ENCODE measurements at places on chromosomes 7 and 10.

DNA sequence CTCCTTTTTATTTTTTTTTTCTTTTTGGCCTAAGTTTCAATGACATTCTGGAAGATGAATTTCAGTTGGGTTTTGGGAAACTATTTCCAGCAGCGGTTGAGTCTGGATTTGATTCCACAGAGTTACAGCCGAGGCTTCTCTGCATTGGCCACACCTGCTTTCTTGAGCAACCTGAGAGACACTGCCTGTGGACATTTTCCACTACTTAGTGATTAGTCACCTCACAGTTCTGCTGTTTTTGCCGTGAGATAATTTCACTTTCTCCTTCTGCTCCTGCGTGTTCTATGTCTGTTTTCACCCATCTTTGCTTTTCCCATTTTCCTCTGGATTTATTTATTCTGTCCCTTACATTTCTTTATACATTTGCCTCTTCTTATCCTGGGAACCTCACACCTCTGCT lies 243.0 kb downstream of the BICC1 start:
- DNase-seq = no peak

DNA sequence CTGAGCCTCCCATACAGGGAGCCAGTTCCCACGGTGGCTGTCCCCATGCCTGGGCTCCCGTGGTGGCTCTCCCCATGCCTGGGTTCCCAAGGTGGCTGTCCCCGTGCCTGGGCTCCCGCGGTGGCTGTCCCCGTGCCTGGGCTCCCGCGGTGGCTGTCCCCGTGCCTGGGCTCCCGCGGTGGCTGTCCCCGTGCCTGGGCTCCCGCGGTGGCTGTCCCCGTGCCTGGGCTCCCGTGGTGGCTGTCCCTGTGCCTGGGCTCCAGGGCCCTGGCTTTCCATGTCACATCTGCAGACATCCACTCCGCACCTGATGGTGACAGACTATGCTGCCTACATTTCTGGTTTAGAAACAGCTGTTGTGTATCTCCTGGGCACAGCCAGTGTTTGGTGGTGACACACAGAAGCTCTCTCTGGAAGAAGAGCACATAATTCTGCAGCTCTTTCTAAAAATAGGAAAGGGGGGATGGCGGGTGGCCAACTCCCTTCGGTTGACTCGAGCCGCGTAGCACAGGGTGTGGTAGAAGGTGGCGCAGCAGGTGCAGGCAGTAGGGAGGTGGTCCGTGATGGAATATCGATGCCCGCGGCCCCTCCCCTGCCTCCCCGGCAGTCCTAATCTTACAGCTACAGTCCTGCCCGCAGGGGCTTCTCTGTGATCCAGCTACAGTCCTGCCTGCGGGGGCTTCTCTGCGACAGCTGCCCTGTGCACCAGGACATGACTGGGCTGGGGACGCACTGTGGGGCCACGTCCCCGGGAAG lies 251.2 kb downstream of the DNAJB6 start:
- DNase-seq = no peak

GRCh38 chr10:52216852-52217251 lies 97.2 kb upstream of the DKK1 start:
- DNase-seq = no peak

- DNase-seq = no peak
These were observed 81.0 kb downstream of the CPVL start for GRCh38 chr7:29065181-29065857.

DNA sequence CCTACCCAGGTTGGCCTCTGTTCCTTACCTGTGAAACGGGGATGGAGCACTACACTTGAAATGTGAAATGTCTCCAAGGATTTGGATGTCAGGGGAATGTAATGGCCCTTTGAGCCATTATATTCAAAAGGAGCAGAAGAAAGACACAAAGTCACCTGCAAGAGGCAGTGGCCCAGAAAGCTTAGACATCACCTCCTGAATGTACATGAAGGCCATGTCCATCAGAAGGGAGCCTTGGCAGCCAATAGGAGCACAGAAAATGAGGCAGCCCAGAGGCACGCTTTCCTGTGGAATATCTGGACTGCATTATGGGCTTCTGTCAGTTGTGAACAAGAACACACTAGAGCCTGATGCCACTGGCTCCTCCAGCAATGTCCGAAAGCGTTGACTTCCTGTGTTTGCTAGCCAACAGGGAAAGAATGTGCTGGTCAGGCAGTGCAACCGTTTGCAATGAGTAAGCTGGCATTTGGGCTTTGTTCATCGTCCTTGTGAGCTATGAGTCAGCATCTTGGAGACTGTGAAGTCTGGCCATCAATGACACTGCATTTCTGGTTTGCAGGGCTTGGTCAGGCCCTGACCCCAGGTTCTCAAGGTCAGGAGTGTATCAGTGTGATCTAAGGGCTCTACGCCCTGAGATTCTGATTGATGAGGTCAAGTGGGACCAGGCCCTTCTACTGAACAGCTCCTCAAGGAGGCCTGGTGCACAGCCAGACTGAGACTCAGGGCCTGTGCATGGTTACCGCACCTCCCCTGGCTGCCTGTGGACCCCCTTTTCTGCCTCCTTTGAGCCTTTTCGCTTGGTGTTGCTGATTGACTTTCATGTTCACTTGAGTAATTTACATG lies 222.4 kb downstream of the RPS24 start:
- no peak for DNase-seq

DNA sequence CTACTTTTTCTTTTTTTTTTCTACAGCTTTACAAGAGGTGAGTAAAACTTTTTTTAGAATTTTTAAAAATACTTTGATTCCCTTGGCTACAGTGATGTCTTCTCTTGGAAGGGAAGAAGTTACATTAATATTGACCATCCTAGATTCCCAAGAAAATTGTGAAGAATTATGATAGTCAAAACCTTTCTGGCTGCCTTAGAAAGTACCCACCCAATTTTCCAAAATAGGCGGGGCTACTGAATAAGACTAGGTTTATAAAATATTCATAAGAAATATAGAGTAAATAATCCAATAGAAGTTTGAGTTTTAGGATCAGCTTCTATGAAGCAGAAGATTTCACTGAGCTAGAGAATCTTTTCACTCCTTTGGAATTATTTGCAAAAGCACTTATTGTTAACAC lies 3.0 kb downstream of the COL1A2 start:
- DNase-seq = no peak

GRCh38 chr10:65394502-65395297 lies 1531.1 kb upstream of the LRRTM3 start:
- DNase-seq = peak; percentile 18

DNA sequence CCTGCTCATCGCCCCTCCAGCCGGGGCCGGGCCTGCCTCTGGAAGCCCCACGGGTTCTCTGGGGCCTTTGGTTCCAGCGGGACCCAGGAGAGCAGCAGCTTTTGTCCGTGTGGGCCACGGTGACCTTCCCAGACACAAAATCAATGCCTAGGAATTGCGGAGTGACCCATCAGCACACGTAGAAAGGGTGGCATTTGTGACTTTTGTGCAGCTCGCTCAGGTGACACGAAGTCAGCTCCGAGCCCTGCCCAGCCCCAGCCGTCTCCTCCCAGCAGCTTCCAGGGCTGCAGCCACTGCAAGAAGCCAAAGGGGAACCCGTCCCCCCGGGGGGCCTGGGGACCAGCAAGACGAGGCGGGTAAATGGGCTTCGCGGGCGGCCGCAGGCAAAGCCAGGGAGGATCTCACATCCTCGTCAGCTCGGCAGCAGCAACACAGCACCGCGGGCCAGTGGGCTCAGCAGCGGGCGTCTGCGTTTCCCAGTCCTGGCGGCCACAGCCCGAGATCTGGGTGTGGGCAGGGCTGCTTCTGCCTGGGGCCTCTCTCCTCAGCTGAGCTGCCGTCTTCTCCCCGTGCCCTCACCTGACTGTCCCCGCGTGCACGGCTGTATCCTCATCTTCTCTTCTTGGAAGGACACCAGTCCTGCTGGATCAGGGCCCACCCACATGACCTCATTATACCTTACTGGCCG lies 88.5 kb downstream of the PAXIP1 start:
- no peak for DNase-seq

DNA sequence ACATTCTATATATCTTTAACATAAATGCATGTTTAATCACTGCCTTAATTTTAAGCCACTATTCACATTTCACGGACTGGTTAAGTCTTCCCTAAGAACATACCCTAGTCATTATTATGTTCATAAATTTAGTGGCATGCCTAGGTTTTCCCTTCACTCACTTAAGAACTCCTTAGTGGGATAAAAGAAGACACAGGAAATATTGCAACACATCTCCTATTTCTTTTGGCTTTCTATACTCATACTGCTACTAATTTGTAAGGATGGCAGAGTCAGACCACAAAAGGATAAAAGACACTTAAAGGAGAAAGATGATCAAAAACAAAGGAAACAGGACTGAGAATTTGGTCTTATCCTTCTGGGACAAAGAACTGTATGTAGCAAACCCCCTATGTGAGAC lies 951.4 kb downstream of the SORCS3 start:
- DNase-seq = no peak

DNA sequence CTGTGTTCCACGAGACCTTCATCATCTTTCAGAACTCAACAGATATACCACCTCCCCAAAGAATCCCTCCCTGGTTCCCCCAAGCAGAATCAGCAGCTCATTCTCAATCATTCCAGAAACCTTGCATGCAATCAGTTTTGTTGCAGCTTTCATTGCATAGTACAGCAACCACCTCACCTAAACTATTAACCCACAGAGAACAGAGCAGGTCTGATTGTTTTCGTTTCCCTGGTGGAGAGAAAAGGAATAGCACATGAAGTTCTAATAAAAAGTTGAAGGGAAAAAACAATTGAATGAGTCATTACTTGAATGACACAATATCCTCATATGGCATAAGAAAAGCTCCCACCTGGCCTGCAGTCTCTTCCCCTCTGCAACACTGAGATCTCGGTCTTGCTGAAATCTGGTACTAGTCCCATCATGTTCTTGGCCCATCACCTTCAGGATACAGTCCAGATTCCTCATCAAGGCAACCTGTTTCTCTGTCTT lies 147.1 kb upstream of the GDF10 start:
- DNase-seq = peak; percentile 4

GRCh38 chr7:48096273-48096672 lies 7.2 kb downstream of the UPP1 start:
- DNase-seq = peak; percentile 51

DNA sequence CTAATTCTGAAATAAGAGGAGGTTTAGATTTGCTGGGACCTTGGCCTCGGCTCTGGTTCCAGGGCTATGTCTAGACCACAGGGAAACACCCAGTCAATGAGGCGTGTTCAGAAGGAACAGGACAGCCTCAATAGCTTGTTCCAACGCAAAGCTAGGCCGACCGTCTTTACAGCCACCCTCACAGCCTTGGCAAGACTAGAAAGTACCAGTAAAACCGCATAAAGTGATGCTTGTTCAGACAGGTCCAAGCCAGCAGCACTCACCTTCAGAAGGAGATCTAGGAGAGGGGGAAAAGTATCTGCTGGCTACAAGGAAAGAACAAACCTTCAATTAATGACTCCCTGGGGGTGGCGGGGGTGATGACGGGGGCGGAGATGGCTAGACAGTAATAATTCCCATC lies 50.1 kb upstream of the LMTK2 start:
- DNase-seq = no peak

DNA sequence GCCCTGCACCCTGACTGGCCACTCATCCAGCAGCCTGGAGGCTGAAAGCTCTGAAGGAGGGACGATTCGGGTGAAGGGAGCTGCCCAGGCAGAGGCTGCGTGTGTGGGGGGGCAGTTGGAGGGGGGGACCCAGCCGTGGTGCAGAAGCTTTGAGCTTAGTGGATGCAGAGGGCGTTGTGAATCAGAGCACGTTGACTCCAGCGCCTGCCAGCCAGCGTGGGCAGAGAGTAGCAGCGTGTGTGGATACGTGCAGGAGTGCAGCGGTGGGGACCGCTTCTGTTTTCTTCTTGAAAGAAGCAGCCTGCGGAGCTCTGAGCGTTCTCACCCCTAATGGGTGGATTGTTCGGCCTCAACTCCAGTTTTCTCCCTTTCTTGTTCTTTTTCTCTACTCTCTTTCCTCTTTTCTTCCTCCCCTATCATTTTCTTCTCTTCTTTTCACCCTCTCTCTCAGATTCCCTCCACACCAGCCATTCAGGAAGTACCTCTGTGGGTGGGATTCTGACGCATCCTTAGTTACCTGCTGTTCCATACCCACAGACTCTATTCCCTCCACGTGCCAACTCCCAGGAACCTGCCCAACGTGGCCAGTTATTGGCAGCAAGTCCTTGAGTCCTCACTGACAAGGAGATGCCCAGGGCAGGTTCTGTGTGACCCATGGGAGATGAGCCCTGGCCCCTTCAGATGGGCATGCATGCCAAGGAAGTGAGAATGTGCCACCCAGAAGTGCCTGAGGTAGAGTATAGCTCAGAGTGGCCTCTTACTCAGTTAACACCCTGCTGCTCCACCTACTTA lies 47.4 kb downstream of the SORCS3 start:
- no peak for DNase-seq

DNA sequence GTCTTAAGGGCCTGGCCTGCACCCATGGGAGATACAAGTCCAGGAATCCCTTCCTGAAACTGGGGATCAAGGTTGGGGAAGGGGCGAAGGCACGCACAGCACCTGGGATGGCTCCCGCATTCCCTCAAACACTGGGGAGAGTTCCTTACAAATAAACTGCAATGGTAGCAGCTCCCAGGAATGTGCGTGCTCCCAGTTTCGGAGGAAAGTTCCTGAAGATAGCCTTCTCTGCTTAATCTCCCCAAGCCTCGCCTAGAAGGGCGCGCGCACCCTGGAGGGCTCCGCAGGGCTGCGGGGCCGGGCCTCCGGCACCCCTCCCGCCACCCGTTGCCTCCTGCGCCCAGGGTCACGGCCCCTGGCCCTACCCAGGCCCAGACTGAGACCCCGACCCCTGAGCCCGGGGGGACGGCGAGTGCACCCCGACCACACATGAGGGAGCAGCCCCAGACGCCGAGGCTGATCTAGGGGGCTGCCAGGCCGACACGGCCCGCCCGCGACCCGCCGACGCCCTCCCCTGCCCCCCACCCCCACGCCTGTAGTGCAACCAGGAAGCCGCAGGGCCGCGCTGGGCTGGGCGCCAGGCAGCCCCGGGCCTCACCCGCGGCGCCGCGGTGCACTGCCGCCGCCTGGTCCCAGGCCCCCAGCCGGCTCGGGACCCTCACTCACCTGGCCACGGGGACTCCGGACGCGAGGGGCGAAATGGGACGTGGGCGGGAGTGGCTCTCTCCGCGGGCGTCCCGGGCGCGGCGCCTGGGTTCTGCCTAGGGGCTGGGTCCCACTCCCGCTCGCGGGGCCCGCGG lies 460 bp downstream of the ANXA11 start:
- DNase-seq = no peak
